NCI-H1436 (cell line): ENCODE measurements at places on chromosomes 12 and 14.

- DNase-seq: no peak
Measured at GRCh38 chr12:129909051-129910020, 5.5 kb upstream of the TMEM132D start.

DNA sequence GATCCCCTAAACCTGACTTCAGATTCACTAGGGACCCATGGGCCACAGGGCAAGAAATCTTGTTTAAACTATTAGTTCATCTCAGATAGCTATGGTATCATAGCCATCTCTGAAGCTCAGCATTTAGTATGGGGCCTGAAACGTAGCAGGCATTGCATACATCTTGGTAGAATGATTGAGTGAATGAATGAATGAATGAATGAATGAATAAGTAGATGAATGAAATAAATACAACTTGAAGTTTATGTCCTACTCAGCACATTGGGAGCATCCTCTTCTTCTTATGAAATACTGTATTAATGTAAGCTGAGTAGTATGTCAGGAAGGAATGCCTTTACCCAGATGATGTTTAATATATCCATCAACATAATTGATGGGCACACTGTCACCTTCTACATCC is 175.4 kb upstream of the EEA1 start:
- DNase-seq: no peak

DNA sequence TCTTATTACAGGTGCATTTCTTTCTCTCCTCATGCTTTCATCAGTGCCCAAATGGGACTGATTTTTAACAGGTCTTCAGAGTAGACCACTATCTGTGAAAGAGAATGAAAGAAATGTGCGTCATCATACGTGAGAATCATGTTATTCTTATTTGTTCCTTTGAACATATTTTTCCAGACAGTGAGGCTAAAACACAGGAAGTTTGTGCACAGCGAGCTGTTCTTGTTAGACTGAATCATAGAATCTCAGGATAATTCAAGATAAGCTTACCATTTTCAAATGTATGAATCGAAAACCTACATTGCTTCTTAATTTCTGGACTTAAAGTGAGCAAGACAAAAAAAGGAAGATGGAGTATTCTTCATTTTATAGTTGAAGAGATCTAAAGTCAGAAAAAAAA is 383.1 kb downstream of the EGLN3 start:
- no peak for DNase-seq

GRCh38 chr14:51652168-51653078 is 713 bp downstream of the FRMD6 start:
- DNase-seq: no peak

DNA sequence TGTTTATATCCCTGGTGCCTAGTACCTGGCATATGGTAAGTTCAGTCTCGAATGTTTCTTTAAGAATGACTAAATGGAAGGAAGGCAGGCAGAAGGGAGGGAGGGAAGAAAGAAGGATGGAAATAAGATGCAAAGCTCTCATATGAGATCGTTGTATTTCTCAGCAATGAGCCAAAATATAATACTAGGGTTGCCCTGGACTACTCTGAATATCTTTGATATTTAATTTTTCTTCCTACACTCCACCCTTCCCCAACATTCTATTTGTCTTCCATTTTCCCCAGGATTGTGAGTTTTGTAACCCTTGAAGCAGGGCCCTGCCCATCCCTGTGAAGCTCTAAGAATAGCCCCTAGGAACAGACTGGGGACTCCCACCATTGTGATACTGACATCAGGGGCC is 43.9 kb downstream of the GUCY2C start:
- DNase-seq: no peak

GRCh38 chr14:94601884-94602391 is 10.3 kb upstream of the SERPINA3 start:
- DNase-seq: no peak
